ENCODE measurements at places on chromosomes 6 and 20. TPM values are rescaled to one million over a fixed set of nuclear protein-coding genes. Genes with fewer than 3 reads are reported as not detected.

The BNIP5 gene
- total RNA-seq: not detected

The GNAS-AS1 gene
- total RNA-seq: 0.63 TPM

The TUBB2B gene
- 95.6 TPM for total RNA-seq

The ERVFRD-1 gene
- total RNA-seq: not detected

The HLA-DOA gene
- under 0.01 TPM for total RNA-seq

The HLA-DRB5 gene
- total RNA-seq: not detected

The NOTCH4 gene
- total RNA-seq: 1.1 TPM

The SMIM29 gene
- total RNA-seq: 39.3 TPM

The TTBK1 gene
- 0.13 TPM for total RNA-seq

The DEFB124 gene
- total RNA-seq: not detected

The AK9 gene
- 0.33 TPM for total RNA-seq

The PACSIN1 gene
- total RNA-seq: not detected

The IL17A gene
- total RNA-seq: not detected

The SLC22A3 gene
- 18.1 TPM for total RNA-seq

The RAET1L gene
- total RNA-seq: 0.65 TPM

The RAMACL gene
- 0.49 TPM for total RNA-seq

The SPTLC3 gene
- 3.7 TPM for total RNA-seq

The LGSN gene
- total RNA-seq: not detected

The RAB32 gene
- total RNA-seq: 89.6 TPM

The CCN6 gene
- not detected for total RNA-seq

The MACROD2 gene
- total RNA-seq: 0.49 TPM

The GUCA1A gene
- 0.49 TPM for total RNA-seq

The C4A gene
- total RNA-seq: 2.1 TPM

The SRSF3 gene
- 136 TPM for total RNA-seq

The KHDRBS2 gene
- not detected for total RNA-seq

Data from mesangial cell (primary cell).